ENCODE measurements at places on chromosomes 1 and 21.

- DNase-seq, result no peak
Observed at GRCh38 chr1:47926461-47926999, 70.7 kb downstream of the TRABD2B start.

DNA sequence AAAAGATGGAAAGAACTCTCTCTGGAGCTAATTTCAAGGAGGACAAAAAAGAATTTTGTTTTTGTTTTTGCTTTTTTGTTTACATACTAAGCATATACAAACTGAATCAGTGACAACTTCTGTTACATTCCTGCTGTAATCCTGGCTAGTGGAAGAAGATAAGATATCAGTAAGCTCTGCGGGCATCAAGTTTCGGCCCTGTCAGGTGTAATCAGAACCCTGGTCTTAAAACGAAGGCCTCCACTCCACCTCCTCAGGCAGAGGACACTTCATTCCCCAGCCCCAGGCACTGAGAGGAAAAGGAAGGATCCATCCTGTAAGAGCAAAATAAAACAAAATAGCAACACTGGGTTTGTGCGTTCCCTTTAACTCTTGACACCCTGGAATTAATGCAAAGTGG is 88.9 kb upstream of the ARHGAP29 start:
- peak; percentile 34 for DNase-seq

DNA sequence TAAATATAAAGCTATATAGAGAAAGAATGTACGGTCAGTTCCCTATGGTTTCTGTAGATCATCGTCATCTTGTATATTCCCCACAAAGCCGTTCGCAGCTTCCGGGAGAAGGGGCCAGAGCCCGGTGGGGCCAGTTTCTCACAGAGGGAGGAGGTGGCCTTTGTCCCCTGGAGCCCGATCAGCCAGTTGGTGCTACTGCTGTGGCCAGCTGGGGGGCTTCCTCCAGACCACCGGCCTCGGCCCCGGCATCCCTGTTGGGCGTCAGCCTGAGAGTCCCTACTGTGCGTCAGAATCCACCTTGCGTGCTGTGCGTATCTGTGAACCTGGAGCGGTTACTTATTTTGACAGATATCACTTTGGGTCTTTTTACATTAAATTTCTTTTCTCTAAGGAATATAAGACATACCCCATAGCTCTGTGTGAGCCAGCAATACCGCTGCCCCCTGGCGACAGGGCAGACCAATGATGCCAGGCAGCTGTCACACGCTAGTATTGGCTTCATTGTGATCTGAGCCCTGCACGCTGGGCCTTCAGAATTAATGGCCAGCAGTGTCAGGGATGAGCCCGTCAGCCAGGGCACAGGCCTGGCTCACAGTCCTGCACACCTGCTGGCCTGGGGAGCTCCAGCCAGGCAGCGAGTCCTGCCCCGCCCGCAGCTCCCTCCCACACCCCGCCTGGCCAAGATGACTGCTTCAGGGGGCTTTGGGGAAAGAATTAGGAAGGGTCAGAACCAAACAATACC is 145.9 kb downstream of the PGBD5 start:
- no peak for DNase-seq

GRCh38 chr1:231750818-231751362 is 124.3 kb downstream of the DISC1 start:
- DNase-seq, result no peak

DNA sequence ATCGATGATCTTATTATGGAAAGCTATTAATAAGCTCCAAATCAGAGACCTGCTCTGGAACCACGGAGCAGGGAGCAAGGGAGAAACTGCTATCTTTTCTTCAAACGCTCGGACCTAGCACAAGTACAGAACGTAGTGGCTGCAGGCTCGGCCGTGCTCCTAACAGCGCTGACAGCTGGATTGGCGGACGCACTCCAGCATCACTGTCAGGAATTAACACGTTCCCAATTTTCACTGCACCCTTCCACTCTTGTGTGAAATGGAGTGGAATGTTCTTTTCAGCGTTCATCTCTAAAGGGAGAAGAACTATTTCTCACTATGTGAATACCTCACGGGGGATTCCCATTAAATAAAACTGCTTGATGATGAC is 106.9 kb downstream of the ZNF281 start:
- DNase-seq, result peak; percentile 63

GRCh38 chr1:56501888-56502287 is 77.5 kb downstream of the PLPP3 start:
- no peak for DNase-seq

- DNase-seq, result peak; percentile 94
Observed at GRCh38 chr1:171220081-171220420, 28.2 kb upstream of the FMO1 start.

DNA sequence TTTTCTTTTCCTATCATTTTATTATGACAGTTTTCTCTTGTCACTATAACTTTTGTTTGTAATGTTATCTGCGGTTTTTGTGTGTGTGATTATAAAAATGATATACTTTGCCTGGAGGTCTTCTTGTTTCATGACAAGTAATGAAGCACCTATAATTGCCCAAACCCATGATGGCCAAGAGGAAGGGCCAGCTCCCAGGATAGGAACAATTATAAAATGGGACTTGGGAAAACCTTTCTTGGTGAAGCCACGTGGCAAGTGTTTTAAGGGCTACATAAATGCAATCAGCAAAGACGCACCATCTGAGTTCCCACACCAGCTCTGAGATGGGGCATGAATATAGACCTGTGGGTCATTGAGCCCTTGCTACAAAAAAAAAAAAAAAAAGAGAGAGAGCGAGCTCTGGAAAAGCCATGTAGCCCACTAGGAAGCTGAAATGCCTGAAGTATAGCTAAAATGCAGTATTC is 462.6 kb upstream of the RUNX1 start:
- no peak for DNase-seq

GRCh38 chr1:50720457-50721053 is 239.5 kb downstream of the FAF1 start:
- DNase-seq, result no peak

DNA sequence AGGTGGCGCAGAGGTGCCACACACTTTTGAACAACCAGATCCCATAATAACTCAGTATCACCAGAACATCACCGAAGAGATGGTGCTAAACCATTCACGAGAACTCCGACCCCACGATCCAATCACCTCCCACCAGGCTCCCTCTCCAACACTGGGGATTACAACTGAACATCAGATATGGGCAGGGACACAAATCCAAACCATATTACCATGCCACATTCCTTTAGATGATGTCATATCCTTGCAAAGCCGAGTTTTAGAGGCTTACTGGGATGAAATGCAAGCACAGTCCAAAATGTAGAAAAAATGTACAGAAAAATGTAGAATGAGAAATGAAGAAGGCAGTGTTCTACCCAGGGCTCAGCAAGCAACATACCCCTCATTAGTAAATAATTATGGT is 64.7 kb downstream of the SGIP1 start:
- DNase-seq, result no peak

DNA sequence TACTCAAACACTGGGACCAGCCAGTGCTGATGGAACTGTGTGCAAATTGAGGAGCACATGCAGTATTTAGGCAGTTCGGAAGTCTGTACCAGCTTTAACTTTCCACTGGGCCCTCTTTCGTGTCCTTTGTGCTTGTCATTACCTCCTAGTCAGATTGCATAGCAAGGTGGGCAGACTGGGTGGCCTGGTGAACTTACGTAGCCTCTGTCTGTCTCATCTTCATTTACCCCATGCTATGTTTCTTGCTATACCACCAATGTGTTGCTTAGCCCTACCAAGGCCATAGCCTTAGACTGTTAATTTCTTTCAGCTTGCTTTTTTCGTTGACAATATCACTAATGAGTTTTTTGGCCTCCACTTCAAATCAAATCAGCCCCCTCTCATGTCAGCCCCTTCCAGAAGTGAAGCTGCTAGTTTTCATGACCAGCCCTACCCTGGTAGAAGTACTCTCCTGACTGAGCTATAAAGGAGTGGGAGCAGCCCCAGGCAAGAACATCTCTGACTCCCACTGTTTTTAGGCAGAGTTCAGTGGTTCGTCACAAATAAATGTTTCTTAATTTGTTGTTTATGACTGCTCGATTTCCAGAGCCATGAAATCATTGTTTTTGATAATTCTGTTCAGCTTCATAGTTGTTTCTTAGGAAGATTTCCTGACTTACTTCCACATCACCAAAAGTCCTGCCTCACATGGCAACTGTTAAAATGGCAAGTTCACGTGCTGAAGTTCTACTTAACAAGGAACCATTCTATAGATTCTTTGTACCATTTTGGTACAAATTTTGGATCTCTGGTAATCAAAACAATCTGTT is 19.3 kb downstream of the PRKACB start:
- no peak for DNase-seq

GRCh38 chr1:111769517-111770146 is 13.9 kb downstream of the DDX20 start:
- DNase-seq, result peak; percentile 57

DNA sequence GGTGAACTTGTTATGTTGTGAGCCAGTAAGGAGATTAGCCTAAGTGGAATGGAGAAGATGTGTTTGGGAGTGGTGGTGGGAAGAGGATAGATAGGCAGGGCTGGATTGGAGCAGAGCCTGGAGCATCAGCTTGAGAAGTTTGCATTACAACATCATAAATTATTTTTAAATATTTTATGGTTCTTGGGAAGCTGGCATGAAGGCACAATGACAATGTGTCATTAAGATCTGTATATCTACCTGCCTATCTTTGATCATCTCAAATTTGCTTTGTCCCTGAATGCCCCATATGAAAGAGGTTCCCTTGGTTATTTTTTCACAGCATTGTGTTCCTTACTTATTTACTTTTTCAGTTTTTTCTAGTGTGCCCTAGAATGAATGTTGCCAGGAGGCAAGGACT is 32.3 kb downstream of the HRNR start:
- DNase-seq, result no peak

GRCh38 chr1:156337888-156338179 is 258 bp downstream of the CCT3 start:
- no peak for DNase-seq

DNA sequence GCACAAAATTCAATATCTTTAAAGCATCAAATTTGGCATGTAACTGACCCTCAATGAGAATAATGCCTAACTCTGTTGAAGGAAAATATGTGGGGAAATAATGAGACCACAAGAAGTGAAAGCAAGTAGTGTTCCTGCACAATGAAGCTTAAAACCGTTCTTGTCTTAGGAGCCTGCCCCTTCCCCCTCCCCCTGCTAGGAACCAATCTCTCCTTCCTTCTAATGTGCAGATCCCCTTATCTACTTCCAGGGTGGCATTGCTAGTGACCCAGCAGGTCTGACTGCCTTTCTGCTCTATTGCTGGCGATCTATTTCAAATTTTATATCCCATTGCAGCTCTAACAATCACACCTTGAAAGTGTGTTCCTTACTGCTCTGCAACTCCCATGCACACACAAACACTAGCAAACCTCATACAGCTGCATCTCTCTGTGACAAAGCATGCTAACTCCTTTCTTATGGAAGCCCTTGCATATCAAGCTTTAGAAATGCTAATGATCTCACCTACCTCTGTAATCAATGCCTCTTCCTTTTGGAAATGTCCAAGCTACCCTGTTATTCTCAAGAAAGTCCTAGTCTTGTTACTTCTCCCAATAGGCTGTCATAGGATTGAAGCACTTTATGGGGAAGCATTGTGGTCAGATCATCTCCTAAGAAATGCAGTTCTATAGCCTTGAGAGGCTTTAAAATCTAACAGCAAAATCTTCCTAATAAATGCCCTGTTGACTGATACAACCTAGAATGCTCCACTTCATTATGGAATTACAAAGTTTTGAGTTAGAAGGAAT is 26.5 kb downstream of the BCL9 start:
- peak; percentile 53 for DNase-seq

DNA sequence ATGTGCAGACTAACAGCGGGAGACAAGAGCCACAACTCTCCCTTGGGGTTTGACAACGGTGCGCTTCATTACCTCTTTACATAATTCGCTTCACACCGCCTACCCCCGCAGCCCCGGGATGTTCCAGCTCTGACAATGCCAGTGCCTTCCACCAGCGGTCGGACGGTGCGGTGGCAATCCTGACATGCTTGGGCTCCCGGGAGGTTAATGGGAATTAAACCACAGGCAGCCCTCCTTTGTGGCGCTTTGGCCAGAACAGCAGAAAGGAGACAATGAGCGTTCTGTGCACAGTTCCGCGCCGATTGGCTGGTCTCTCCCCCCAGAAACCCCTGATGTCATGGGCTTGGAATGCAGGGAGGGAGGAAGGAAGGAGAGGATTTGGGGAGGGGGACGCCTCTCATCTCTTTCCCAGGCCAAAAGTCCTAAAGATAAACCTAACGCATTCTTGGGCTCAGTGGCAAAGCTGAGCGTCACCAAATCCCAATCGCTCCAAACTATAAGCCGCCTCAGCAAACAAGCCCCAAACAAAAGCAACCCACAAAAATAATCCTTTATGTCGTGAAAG is 1.3 kb downstream of the CNN3 start:
- DNase-seq, result peak; percentile 99

DNA sequence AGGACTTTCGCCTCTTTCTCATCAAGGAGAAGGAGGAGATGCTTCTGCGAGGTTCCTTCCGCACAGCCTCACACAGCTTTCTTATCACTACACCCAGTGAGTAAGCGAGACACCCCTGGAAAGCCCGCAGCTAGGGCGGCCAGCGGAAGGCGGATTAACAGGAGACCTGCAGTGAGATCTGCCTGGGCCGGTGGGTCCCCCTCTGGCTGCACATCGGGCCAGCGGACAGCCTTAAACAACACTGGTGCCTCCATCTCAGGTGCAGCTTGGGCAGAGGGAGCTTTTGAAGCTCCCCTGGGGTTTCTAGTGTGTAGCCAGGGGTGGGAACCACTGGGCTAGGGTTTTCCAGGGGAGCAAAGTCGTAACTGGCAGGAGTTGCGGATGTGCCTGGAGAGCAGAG is 17.5 kb upstream of the MTARC1 start:
- DNase-seq, result no peak

DNA sequence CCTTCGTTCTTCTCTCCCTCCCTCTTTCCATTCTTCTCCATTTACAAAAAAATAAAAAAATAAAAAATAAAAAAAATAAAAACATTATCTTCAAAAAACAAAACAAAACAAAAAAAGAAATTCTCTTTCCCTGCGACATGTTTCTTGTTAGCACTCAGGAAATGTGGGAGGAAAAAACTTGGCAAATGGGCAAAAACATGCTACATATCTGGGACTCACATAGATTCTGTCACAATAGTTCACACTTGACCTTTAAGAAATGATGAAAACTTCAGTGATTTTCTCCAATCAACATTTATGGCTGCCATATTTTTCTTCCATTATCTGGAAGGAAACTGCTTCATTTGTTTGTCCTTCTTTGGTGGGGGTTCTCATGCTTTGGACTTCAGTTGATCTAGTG is 109.3 kb downstream of the PRKAB2 start:
- no peak for DNase-seq

GRCh38 chr21:39845571-39846130 is 21.6 kb upstream of the PCP4 start:
- DNase-seq, result peak; percentile 42

GRCh38 chr1:37391211-37392011 is 83.0 kb upstream of the ZC3H12A start:
- DNase-seq, result peak; percentile 86

GRCh38 chr1:31524186-31524901 is 52.0 kb upstream of the TINAGL1 start:
- DNase-seq, result no peak
